NCI-H187 treated with DMSO at 0.1 percent for 48 hours (cell line): ENCODE measurements at places on chromosomes 2 and 18.

DNA sequence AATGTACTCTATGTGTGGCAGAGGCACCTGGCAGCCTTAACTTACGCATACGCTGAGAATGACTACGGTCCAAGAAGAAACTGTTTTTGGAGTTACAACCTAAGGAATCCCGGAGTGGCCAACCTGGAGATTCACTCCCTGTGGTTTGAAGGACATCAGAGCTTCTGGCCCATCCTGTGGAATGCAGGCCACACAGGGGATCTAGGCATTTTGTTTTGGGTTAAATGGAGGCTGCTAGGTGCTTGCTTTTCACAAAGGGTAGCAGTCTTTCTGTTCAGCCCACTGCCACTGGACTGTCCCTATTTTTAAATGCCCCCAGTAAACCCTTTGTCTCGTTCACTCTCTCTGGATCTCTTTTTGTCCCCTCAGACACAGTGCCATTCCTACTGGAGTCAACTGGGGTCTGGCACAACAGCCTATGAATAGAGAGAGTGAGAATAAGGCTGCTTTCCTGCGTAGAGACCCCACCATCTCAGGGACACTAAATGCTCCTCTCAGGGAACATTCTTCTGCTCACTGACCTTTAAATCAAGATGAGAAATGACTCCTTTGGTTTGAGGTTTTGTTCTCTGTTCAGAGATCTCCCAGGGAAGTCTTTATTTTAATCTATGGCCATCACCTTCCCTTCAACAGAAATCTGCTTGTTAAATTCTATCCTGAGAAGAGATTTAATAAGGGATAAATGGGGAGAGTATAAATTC is 124.9 kb downstream of the B3GNT2 start:
- DNase-seq, result no peak

DNA sequence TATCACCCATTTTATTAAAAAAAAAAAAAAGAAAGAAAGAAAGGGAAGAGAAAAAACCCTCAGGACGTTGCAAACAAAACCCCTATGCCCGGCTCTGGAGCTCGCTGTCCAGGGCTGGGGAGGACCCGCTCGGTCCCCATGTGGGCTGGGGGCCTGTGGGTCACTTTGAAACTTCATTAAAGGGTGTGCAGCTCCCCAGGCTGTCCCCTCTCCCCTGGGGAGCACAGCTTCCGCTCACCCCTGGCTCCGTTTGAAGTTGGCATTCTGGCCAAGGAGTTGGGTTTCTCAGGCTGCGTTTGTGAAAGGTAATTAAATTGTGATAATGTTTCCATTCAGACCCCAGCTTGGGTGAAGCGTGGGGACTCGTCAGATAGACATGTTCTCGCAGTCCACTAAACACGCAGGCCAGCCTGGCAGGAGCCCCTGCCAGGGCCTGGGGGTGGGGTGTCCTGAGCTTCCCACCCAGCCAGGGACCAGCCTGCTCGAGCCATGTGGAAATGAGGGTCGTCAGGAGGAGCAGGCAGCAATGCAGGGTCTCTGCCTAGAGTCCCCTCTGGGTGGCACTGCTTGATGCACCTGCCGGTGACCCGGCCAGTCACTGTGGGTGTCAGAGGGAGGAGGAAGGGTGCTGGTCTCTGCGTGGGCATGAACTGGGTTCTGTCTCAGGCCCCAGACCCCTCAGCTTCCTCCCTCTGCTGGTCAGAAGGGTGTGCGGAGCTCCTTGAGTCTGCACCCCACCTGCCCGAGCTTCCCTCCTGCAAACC is 166.2 kb downstream of the INHBB start:
- no peak for DNase-seq

DNA sequence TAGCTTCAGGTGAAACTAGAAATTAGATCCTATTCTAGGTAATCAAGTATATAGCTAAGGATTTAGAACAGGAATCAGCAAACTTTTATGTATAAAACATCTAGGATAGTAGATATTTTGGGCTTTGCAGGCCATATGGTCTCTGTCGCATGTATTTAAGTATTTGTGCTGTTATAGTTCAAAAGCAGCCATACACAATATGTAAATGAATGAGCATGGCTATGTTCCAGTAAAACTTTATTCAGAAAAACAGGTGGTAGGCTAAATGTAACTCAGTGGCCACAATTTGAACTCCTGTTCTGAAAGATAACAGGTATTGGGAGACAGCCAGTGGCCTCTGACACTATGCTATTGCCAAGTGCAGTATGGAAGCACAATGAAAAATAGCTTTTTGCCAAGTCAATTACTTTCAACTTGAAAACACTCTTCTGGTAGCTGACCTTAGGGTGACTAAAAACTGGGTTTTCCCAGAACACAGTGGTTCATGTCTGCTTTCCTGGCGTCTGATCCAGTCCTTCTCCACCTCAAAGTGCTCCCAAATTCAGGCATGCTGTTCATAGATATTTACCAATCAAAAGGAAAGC is 304.7 kb upstream of the SYT4 start:
- DNase-seq, result no peak

DNA sequence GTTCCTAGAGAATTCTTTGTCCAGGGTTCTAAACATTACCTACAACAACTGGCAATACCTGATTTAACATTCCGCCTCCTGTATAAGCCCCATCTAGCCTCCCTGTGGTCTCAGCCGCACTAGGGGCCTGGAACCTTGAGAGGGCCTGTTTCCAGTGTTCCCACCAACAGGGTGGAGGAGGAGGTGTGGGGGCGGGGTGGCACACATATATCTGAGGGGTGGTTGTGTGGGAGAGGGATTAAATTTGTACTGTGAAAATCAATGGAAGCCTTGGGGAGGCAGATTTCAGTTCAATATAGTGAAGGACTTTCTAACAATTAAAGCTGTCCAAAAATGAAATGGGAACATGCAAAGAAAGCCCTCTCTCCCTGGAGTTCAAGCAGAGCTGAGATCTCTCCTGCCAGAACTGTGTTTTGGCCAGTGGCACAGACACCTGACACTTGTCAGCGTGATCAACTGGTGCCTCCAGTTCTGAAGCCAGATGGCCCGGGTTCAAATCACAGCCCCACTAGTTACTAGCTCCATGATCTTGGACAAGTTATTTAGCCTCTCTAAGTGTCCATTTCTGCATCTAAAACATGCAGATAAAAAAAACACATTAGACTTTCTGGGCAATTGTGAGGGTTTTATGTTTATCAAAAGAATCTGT is 17.0 kb upstream of the FZD7 start:
- DNase-seq, result no peak

DNA sequence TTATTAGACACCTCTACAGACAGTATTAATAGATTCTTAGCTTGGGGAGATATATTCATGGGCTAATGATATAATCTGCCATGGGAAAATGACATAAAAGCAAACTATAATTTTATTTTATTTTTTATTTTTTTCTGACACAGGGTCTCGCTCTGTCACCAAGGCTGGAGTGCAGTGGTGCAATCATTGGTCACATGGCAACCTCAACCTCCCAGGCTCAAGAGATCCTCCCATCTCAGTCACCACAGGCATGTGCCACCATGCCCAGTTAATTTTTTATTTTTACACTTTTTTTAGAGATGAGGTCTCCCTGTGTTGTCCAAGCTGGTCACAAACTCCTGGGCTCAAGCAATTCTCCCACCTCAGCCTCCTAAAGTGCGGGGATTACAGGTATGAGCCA is 39.3 kb downstream of the RTN4 start:
- DNase-seq, result no peak

DNA sequence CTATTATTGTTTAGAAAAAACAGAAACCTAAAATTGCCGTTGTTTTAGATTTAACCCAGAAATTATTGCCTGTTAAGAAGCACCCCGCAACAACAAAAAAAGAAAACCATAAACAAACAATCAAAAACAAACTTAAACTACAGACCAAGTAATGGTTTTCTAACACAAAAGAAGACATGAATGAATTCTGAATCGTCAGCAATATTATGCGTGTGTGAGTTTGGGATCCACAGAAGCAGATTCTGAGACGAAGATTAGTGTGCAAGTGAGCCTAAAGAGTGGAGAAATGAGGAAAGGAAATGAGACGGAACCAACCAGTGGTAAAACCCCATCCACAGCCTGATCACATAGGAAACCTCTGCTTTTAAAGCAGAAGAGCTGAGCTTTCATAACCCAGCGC is 1514.9 kb upstream of the PIK3C3 start:
- DNase-seq, result no peak

DNA sequence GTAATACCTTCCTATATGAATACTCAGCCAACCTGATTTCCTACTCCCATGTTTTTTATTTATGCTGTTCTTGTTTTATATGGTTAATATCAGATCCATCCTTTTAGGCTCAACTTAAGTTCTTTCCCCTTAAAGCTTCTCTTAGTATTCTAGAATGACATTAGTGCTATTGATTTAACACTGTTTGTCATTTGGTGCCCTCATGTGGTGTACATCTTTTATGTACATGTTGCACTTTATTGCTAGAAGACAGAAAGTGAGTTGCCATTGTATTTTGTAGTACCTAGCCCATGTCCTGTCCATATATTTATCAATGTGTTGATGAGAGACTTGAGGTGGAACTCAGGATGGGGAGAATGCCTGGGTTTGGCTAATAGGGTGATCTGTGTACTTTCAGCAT is 2.5 kb downstream of the HTRA2 start:
- no peak for DNase-seq

DNA sequence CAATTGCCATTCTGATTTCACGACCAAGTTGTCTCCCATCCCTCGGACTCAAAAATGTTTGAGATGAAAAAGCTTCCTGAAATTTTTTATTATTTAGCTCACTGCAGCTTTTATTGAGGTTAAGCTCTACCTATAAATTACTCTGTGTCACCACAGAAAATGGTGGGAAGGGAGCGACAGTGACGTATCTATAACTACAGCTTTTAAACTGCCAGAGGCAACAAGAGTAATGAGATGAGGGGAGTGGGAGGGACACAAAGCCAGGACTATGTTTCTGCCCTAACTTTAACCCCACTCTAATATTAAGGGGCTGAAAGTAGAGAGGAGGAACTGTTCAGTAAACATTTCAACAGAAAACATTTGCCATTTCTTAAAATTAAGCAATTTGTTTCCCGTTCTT is 37.4 kb downstream of the SMAD2 start:
- no peak for DNase-seq

- no peak for DNase-seq
Observed at GRCh38 chr2:46487667-46488335, 8.4 kb downstream of the TMEM247 start.

GRCh38 chr2:221958224-221958623 is 340.6 kb downstream of the PAX3 start:
- DNase-seq, result no peak

GRCh38 chr18:36529747-36530146 is 232.2 kb downstream of the FHOD3 start:
- no peak for DNase-seq

GRCh38 chr2:52456561-52457377 is 1310.8 kb upstream of the CHAC2 start:
- no peak for DNase-seq

DNA sequence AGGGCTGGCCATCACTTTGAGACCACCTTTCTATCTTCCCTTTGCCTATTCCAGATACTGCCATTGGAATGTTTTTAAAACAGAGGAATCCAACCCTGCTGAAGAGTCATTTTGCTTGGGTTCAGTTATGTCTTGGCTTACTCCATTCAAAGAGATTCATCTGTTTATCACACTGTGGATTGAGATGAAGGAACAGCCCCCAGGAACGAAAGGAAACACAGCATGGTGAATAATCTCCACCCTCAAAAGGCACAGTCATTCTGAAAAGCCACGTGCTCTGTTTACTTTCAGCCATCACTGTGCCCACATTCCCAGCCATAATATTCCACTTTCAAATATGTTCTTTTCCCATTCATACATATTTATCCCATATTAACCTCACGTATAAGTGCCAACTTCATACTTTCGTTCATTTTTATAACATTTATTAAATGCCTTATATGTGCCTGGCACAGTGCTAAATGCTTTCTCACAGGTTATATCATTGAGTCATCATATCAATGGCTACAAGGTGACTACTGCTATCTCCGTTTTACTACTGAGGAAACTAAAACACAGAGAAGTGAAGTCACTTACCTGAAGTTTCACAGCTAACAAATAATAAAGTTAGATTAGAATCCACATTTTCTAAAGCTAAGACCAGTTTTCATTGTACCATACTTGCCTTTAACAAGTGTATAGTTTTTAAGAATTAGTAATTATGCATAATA is 143.6 kb downstream of the OSR1 start:
- no peak for DNase-seq

DNA sequence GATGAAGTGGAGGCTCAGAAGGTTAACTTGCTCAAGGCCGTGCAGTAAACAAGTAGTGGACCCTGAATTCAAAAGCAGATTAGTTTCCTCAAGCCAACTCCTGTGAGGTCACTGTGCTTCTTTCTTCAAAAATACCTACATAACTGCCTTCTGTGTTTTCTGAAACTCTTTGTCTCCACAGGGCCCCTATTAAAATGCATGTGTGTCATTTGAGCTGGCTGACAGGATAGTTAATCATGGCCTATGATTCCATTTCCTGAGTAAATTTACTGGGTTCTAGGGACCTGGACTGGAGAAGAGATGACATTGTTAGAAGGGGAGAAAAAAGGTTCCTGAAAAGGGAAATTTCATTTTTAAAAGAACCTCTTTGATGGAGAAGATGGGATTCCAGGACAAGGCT is 12.9 kb upstream of the DTNA start:
- no peak for DNase-seq

DNA sequence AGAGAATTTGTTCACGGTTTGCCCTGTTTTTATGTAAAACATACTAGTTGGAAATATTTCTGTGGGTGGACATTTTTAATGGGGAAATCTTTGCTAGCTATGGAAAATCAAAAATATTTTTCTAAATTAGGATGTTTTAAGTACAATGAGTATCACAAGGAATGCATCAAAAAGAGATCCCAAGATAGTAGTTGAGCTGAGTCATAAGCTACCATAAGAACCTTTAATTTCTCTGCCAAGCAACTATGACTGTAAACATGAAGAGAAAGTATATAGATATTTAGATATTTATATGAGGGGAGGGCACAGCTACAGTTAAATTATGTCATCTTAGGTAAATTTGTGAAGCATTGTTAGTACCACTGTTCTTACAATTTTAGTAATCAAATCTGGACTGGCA is 646.2 kb downstream of the XIRP2 start:
- no peak for DNase-seq

DNA sequence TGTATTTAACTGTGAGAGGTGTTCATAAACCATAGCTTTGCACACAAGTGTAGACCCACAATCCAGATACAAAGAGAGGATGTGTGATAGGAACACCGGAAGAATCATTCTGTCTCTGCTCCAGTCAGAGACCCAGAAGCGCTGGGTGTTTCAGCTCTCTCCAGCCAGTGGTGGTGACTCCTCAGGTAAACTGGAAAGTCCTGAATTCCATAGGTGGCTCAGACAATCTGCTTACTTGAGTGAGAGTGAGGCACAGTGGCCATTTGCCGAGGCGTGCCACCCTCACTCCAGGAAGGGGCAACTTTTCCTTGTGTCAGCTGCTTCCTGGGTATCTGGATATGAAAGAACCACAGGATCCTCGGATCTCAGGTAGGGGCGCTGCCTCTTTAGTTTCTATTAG is 171.5 kb downstream of the KCNS3 start:
- no peak for DNase-seq

- no peak for DNase-seq
Observed at GRCh38 chr2:100394111-100394641, 23.3 kb downstream of the CHST10 start.
